Hindlimb muscle (tissue), 1 donor: ENCODE measurements at places on chromosomes 6 and 20.

- no peak for DNase-seq
Observed at GRCh38 chr6:167977717-167978467, 19.6 kb upstream of the KIF25 start.

DNA sequence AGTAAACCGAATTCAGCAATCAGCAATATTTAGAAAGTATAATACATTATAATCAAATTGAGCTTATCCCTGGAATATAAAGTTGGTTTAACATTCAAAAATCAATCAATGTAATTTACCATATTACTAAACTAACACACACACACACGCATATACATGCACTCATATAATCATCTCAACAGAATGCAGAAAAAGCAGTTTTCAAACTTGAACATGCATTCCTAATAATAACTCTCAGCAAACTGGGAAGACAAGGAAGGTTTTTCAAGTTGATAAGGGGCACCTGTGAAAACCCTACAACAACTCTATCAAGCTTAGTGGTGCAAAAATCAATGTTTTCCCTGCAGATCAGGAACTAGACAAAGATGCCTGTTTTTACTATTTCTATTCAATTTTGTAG lies 4.7 kb downstream of the SIRPB2 start:
- DNase-seq: no peak

DNA sequence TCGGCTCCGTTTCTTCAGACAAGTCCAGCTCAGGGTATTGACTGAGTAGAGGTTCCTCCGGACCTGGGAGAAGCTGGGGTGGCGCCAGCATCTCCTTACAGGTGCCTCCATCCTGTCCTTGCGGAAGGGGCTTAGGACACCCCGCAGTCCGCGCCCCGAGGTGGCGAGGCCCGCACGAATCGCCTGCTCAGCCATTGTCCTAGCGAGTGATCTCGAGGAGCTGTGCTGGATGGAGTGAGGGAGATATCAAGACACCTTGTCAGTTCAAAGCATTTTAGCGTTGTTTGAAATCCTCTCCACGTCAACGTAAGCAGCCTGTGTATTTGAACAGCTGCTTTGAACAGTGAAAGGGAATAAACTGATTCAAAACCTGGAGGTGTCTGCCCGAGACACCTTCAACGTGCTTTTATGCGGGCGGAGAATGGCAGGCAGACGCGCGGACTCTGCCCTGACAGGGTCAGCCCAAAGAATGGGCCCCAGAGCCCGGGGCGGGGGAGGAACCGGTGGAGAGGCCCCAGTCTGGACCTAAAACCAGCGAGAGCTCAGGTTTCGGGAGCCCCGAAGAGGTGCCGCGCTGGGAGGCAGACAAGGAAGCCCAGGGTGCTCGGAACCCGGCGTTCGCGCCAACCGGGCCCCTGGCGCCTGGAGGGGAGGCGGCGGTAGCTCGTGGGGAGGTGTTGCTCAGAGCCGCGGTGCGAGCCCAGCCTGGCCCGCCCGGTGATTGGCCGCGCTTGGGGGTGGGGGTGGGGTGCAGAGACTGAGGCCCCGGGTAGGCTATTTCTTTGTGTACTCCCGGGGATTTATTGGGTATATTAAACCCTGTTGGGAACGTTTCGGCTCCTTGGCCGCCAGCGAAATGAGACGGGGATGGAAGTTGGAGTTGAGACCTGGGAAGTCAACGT lies 3.1 kb upstream of the POU3F2 start:
- DNase-seq: no peak

DNA sequence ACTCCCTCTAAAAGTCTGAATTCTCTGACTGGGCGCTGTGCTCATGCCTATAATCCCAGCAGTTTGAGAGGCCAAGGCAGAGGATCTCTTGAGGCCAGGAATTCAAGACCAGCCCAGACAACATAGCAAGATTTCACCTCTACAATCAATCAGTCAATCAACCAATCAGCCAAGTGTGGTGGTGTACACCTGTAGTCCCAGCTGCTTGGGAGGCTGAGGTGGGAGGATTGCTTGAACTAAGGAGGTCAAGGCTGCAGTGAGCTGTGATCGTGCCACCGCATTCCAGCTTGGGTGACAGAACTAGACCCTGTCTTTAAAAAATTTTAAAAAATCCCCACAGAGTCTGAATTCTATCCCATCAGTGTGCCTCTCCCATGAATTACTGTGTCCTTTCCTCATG lies 37.9 kb downstream of the KIF3B start:
- no peak for DNase-seq

DNA sequence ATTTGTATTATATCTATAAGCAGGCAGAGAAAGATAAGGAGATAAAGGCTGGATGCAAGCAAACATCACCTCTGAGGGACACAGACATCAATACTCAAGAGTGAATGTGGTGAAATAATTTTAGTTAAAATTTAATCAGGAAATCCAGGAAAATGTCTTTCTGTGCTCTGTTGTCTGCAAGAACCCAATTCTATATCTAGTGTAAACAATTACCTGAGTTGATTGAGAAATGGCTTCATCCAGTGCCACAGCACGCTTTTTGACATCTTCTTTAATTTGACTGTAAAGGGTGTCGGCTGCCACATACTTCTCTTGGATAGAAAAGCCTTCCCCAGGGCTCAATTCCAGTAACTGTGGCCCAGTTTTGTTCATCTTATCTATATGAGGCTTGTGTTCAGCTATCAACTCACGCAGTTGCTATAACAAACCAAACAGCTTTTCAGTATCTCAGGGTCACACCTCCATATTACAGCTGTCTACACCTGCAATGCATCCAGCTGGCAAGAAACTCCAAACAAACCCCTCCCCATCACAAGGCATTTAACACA lies 131.6 kb downstream of the DST start:
- no peak for DNase-seq

GRCh38 chr6:123000244-123000770 lies 4.3 kb downstream of the CLVS2 start:
- DNase-seq: no peak

GRCh38 chr6:106149472-106150069 lies 63.4 kb downstream of the PRDM1 start:
- no peak for DNase-seq

DNA sequence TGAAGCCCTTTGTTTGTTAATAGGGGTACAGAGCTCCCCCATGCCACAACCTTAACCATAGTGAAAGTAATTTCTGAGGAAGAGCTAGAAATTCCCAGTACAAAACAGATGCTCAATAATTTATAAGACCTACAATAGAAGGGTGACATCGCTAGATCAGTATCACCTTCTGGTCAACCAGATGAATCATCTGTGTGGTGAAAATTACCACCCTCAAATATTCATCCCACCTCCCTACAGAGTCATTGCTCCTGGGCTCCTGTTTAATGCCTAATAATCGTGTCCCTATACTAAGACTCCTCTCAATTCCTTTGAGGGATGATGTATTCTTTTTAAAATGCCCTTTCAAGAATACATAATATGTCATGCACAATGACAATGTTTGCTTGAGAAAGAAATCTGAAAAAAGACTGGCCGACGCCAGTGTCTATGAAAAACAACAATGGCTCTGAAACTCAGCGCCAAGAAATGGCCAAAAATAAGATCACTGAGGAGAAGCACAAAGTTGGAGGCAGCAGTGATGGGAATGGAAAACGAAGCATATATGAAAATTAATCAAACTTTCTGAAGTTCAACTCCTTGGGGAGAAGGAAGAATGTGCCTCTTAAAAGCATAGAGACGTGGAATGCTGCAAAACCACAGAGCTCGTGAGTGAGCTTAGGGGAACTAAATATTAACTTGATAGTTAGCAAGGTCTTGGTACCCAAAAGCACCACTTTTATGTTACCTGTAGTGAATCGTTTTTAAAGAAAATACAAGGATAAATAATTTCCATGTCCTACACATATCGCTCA lies 11.0 kb upstream of the ADGRF5 start:
- no peak for DNase-seq

- no peak for DNase-seq
Observed at GRCh38 chr20:46713957-46714834, 4.7 kb downstream of the SLC2A10 start.

DNA sequence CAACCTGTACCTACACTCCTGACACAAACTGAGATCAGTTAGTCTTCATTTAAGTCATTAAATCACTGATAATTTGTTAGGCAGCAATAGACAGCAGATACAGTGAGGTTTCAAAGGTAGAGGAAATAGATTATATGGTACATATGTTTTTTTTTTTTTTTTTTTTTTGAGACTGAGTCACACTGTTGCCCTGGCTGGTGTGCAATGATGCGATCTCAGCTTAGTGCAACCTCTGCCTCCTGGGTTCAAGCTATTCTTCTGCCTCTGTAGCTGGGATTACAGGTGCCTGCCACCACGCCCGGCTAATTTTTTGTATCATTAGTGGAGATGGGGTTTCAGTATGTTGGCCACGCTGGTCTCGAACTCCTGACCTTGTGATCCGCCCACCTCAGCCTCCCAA lies 38.2 kb upstream of the KIF13A start:
- DNase-seq: no peak

GRCh38 chr20:36454698-36455427 lies 86.5 kb upstream of the MYL9 start:
- no peak for DNase-seq

DNA sequence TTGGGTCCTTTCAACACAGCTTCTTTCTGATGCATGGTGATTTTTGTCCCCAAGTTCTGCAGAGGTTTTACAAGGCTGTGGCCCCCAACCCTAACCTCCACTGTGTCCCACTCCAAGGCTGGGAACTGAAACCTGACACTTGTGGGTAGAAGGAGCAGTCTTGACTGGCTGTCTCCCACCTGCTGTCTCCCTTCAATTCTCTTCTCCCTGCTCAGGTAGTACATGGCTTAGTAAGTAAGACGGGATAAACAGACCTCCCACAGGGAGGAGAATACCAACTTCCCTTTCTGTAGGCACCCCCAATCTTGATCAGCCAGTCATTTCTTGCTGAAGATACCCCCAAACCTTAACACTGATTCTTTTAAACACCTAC lies 25.0 kb downstream of the TGM6 start:
- DNase-seq: no peak

DNA sequence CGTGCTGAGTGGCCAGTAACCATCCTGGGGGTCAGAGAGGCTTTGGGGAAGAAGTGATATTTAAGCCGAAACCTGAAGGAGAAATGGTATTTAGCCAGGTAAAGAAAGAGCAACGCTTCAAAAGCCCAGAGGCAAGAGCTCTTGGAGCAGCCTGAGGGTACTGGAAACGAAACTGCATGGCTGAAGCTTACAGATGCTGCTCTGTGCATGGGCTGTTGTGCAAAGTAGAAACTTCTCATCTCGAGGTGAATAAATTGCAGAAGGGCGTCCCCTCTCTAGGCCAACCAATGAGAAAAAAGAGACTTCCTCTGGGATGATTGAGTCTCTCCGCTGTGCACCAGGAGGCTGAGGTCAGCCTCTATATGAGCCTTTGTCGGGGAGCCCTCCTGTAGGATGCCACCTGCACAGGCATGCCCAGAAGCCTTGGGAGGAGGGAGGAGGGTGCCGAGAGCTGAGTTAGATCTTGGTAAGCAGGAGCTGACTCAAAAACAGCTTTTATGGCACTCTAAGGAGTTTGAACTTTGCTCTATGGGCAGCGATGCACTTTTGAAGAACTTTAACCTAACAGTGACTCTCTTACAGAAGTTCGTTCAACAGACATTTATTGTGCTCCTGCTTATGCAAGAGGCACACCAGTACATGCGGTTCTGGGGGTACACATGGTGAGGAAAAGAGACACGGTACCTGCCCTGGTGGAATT lies 61.6 kb upstream of the EDN1 start:
- no peak for DNase-seq

- DNase-seq: no peak
Observed at GRCh38 chr6:31470801-31471200, 27.1 kb upstream of the MICB start.

DNA sequence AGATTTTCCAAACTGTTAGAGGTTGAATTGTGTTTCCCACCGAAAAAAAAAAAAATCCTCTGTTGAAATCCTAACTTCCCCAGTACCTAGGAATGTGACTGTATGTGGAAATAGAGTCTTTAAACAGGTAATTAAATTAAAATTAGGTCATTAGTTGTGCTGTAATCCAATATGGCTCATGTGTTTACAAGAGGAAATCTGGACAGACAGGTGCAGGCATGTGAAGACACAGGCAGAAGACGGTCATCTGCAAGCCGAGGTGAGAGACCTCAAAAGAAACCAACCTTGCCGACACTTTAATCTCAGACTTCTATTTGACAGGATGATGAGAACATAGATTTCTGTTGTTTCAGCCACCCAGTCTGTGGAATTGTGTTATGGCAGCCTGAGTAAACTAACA lies 28.6 kb upstream of the EZR start:
- DNase-seq: no peak

- DNase-seq: no peak
Observed at GRCh38 chr6:93894521-93894920, 475.2 kb upstream of the EPHA7 start.

DNA sequence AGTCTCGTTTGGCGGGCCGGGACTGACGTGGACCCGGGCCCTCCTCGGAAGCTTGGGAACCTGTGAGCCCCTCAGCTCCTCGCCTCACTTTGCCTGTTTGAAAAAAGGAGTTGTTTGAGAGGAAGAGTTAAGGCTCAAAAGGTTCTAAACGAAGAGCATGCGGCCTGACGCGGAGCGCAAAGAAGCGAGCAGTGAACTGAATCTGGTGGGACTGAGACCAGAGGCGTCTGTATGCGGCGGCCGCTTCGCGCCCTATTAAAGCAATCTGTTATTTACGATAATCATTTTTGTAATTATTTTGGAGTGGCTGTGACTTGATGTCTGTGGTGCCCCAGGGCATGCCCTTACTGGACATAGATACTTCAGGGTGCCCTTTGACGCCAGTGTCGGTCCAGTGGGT lies 3.3 kb upstream of the TFAP2C start:
- no peak for DNase-seq

GRCh38 chr6:46234156-46234556 lies 63.4 kb upstream of the ENPP5 start:
- DNase-seq: peak; percentile 39

- no peak for DNase-seq
Observed at GRCh38 chr20:12293900-12294299, 376.2 kb downstream of the BTBD3 start.

DNA sequence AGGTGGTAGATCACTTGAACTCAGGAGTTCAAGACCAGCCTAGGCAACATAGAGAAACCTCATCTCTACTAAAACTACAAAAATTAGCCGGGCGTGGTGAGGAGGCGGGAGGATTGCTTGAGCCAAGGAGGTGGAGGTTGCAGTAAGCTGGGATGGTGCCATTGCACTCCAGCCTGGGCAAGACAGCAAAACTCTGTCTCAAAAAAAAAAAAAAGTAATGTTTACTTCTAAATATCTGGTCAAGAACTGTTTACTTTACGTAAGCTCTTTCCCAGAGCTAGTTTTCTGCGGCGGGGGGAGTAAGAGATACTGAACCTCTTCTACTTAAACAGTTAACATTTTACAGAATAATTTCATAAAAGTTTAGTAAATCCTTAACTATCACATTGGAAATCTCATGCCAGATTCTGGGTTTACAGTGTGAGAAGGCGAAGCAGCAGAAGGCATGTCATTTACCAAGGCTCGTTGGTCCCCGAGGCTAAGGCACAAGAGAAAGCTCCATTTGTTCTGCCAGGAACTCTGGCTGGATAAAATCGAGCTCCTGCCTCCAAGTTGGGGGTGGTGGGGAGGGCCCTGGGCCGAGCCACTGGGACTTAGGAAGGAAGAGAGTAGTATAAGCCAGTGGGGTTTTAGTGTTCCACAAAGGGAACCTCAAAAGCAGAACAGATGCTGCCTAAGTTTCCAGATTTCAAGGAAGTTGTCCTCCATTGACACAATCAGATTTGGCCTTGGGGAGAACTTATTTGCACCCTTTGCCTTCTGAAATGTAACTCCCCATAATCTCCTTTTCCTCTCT lies 41.7 kb downstream of the ARFGEF2 start:
- no peak for DNase-seq

- no peak for DNase-seq
Observed at GRCh38 chr20:1185316-1185741, 548 bp upstream of the TMEM74B start.

GRCh38 chr6:7124114-7124513 lies 16.4 kb downstream of the RREB1 start:
- no peak for DNase-seq
